HFF-Myc (cell line): ENCODE measurements at places on chromosomes 3 and 15.

GRCh38 chr3:192161661-192162060 is 565.7 kb downstream of the FGF12 start:
- DNase-seq = no peak

GRCh38 chr3:194738254-194739093 is 52.8 kb downstream of the FAM43A start:
- no peak for DNase-seq

DNA sequence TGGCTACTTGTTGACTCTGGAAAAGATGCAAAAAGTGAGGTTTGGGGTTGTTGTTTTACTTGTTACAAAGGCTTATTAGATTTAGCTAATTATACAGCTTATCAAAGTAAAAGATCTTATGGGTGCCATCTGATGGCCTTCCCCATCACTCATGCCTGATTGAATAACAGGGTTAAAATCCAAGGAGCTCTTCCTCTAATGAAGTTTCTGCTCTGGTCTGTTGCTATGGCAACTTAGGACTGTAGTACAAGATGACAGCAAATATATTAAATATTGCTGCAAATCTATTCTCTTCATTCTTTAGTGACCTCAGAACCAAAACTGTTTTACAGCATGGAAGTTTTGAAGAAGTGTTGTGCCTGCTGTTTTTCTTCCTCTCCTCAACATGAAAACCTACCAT is 45.6 kb upstream of the SRGAP3 start:
- no peak for DNase-seq

GRCh38 chr15:38528294-38528693 is 36.3 kb downstream of the RASGRP1 start:
- DNase-seq = no peak

GRCh38 chr3:38297947-38298711 is 16.0 kb downstream of the SLC22A14 start:
- DNase-seq = no peak

GRCh38 chr15:86677278-86677677 is 597.6 kb downstream of the AGBL1 start:
- no peak for DNase-seq

- no peak for DNase-seq
These were observed 26.1 kb downstream of the EDEM1 start for GRCh38 chr3:5213574-5213966.

- DNase-seq = no peak
These were observed 1058.7 kb downstream of the FHIT start for GRCh38 chr3:60192297-60193114.

DNA sequence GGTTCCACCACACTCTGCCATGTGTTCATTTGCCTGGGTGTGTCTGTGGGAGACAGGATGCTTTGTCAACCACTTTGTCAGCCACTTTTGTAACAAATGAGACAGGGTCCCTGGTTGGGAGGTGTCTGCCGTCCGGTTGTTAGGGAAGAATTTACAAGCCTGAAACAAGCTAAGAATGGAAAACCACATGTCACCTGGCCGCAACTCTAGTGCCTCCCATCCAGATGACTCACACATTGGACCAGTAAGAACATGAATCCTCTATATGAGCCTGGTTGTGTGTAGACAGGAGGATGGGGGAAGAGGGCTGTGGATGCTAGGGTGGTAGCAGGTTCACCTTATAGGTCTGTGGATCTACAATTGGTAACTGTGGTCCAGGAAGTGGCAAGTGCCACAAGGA is 335.3 kb downstream of the CLSTN2 start:
- DNase-seq = no peak

DNA sequence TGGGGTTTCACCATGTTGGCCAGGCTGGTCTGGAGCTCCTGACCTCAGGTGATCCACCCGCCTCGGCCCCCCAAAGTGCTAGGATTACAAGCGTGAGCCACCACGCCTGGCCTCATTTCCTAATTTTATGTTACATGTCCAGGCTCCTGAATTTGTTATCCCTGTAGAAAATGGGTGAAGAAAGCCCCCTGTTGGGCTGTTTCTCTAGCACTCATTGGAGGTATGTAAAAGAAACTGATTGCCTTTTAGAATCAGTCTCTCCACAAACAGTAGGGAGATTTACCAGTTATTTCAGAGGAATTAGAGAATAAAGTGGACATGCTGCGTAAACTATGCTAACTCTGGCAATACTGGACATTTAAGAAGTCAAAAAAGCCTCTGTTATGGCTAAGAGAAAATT is 364.1 kb upstream of the TBL1XR1 start:
- no peak for DNase-seq
